ENCODE measurements at places on chromosomes 7 and 10. TPM values are rescaled to one million over a fixed set of nuclear protein-coding genes. Genes with fewer than 3 reads are reported as not detected.

The BAMBI gene
- 8.7 TPM for total RNA-seq

- no peaks in the 10 kb centered on the region for H3K27me3 ChIP-seq
- no peaks in the 10 kb centered on the region for H3K36me3 ChIP-seq
- H3K4me3 ChIP-seq: no peak overlapping the region
- H3K4me1 ChIP-seq: no peaks in the 10 kb centered on the region
- DNase-seq: no peak
These were observed 58.4 kb upstream of the SPOCK2 start for GRCh38 chr10:72146559-72147323.

DNA sequence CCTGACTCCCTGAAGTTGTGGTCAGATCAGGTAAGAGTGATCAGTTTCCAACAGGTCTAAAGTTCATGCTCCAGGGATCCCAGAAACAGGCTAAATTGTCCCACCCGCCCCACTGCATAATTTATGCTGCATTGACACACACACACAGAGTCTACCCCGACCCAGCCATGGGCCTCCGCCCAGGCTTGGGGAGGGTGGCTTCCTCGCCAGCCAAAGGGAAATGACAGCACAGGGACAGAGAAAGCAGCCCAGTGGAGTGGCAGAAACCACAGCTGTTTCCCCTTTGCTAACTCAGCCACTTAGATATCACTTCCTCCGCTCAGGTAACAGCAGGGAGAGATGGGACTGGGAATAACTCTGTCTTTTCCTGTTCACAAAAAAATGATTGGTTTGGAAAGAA is 9.4 kb downstream of the SH3PXD2A start:
- H3K4me3 ChIP-seq: no peak overlapping the region
- H3K36me3 ChIP-seq: no peaks in the 10 kb centered on the region
- H3K4me1 ChIP-seq: no peaks in the 10 kb centered on the region
- no peak for DNase-seq

DNA sequence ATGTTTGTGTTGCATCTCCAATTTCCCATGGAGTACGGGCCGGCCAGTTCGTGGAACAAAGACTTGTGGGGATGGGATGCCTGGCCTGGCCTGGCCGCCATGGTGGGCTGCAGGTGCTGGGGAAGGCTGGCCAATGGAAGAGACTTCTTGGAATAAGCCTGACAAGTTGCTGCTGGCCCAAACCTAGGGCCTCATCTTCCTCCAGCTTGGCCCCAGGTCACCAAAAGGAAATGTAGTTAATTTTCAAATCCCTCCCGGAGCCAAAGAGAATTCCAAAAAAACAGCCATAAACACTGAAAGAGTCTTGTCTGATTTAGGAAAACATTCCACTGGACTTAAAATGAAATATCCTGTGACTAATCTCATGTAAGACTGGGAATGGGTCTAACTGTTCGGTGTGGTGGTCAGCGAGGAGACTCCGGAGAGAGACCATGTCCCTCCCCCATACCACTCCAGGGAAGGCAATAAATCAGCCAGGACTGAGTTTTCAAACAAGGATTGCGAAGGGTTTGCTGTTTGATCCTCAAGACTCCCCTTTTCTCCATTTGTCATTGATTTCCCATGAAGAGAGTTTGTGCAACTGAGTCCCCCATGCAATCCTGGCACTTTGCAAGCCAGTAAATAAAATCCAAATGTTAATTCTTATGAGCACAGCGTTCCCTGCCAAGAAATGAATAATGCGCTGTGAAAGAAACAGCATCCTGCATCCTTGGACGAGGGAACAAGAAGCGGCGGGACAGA is 128.7 kb upstream of the HABP2 start:
- no peak overlapping the region for H3K4me3 ChIP-seq
- H3K36me3 ChIP-seq: no peaks in the 10 kb centered on the region
- H3K27me3 ChIP-seq: no peaks in the 10 kb centered on the region
- DNase-seq: no peak
- no peak overlapping the region for H3K27ac ChIP-seq

The PLCE1 gene
- total RNA-seq: 0.61 TPM

DNA sequence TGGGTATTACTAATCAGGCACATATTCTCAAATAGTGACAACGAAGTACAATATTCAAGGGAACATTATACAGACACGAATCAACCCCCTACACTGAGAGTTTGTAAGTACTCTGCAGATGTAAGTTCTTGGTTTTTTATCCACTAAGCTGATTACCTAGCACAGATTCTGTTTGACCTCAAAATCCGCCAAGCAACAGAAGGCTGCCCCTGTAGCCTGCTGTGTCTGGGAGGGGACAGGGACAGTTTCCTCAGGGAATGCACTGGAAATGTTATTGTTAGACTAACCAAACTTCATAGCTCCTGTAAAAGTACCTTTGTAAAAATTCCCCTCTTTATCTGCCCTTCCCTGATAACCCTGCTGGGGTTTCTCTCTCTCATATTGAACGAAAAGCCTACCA is 45.2 kb upstream of the ZRANB1 start:
- H3K27ac ChIP-seq: no peak overlapping the region
- DNase-seq: no peak
- H3K4me3 ChIP-seq: no peak overlapping the region
- H3K4me1 ChIP-seq: no peaks in the 10 kb centered on the region
- no peaks in the 10 kb centered on the region for H3K36me3 ChIP-seq

- no peak for DNase-seq
- H3K27ac ChIP-seq: no peak overlapping the region
- no peaks in the 10 kb centered on the region for H3K36me3 ChIP-seq
- H3K4me3 ChIP-seq: no peak overlapping the region
- no peaks in the 10 kb centered on the region for H3K4me1 ChIP-seq
These were observed 3.9 kb upstream of the GPRIN2 start for GRCh38 chr10:46560381-46560780.

- H3K4me1 ChIP-seq: no peaks in the 10 kb centered on the region
- no peaks in the 10 kb centered on the region for H3K36me3 ChIP-seq
- no peaks in the 10 kb centered on the region for H3K27me3 ChIP-seq
- DNase-seq: no peak
- H3K4me3 ChIP-seq: no peak overlapping the region
These were observed 5.9 kb upstream of the HDAC9 start for GRCh38 chr7:18489624-18490023.

The C10orf53 gene
- total RNA-seq: not detected

DNA sequence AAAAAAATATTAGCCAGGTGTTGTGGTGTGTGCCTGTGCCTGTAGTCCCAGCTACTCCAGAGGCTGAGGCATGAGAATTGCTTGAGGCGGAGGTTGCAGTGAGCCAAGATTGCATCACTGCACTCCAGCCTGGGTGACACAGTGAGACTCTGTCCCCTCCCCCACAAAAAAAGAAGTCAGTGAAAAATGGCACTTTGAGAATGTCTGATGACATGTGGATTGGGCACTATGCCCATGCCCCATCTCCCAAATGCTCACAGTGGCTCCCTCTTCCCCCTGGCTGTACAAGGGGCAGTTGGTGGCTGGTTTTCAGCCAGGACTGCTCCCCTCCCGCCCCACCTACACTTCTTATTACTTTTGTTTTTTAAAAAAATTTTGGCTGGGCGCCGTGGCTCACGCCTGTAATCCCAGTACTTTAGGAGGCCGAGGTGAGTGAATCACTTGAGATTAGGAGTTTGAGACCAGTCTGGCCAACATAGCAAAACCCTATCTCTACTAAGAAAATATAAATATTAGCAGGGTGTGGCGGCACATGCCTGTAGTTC is 26.1 kb downstream of the IL15RA start:
- no peak overlapping the region for H3K4me3 ChIP-seq
- peak overlapping the region; percentile 83 for H3K27ac ChIP-seq
- H3K4me1 ChIP-seq: peaks cover 11% of the 10 kb centered on the region
- DNase-seq: peak; percentile 39
- peaks cover 16% of the 10 kb centered on the region for H3K36me3 ChIP-seq
- no peaks in the 10 kb centered on the region for H3K27me3 ChIP-seq

DNA sequence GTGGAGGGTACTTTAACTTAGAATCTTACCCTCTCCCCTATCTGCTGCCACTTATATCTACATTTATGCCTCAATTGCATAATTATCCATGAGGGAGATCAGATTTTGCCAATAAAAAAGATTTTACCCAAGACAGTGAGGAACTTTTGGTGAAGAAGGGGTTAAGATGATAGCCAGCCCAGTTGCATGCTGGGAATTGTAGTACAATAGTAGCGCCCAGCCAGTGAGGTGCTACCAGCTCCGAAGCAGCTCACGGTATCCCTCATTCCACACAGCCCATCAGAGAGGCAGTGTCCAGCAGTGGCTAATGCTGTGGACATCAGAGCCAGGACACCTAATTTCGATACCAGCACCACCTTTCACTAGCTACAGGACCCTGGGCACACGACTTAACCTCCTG is 5.9 kb upstream of the LGI1 start:
- no peak overlapping the region for H3K27ac ChIP-seq
- H3K36me3 ChIP-seq: no peaks in the 10 kb centered on the region
- no peak overlapping the region for H3K4me3 ChIP-seq
- DNase-seq: no peak
- H3K4me1 ChIP-seq: no peaks in the 10 kb centered on the region

- no peaks in the 10 kb centered on the region for H3K27me3 ChIP-seq
- H3K4me3 ChIP-seq: no peak overlapping the region
- no peaks in the 10 kb centered on the region for H3K36me3 ChIP-seq
- no peaks in the 10 kb centered on the region for H3K4me1 ChIP-seq
- H3K27ac ChIP-seq: no peak overlapping the region
- no peak for DNase-seq
These were observed 98.9 kb downstream of the LRMDA start for GRCh38 chr10:75530299-75530698.

GRCh38 chr7:27635728-27636127 is 27.0 kb downstream of the HIBADH start:
- H3K36me3 ChIP-seq: no peaks in the 10 kb centered on the region
- H3K4me1 ChIP-seq: peaks cover 6% of the 10 kb centered on the region
- H3K27ac ChIP-seq: no peak overlapping the region
- H3K27me3 ChIP-seq: no peaks in the 10 kb centered on the region

DNA sequence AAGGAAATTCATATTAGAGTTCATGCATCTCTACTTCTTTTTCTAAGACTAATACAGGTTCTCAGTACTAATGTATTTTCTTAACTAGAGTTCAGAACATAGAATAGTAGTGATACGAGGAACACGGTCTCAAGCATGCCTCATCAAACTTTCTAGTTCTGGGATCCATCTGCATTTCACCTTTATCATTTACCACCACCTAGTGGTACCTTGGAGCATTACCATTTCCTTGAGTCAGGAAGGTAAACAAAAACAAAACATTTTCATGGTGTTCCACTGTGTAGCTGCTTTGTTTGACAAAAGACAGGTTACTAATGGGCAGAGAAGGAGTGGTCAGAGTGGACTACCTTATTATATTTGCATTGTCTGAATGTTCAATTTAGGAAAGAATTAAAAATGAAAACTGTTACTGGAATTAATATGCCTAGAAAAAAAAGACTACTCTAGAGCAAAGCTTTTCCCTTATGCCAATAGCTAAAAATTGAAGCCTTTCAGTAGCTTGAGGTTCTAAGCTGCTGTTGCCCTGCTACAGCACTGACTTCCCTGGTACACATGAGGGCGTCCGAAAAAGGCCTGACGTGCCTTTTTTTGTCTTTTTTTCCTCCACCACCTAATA is 44.5 kb downstream of the STARD3NL start:
- H3K4me3 ChIP-seq: no peak overlapping the region
- H3K27me3 ChIP-seq: no peaks in the 10 kb centered on the region
- no peak for DNase-seq
- no peak overlapping the region for H3K27ac ChIP-seq

GRCh38 chr7:25597946-25598345 is 369.7 kb upstream of the NPVF start:
- peak overlapping the region; percentile 68 for H3K27ac ChIP-seq
- no peaks in the 10 kb centered on the region for H3K27me3 ChIP-seq
- peaks cover 24% of the 10 kb centered on the region for H3K4me1 ChIP-seq
- no peaks in the 10 kb centered on the region for H3K36me3 ChIP-seq
- DNase-seq: peak; percentile 82

The WASHC2C gene
- 25.5 TPM for total RNA-seq

DNA sequence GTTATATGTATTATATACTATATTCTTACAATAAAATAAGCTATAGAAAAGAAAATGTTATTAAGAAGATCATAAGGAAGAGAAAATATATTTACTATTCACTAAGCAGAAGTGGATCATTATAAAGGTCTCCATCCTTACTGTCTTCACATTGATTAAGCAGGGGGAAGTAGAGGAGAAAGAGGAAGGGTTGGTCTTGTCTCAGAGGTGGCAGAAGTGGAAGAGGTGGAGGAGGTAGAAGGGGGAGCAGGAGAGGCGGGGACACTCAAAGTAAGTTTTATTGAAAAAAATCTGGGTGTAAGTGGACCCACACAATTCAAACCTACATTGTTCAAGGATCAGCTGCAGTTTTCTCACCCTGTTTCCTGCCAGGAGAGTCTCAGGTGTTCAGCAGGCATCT is 28.9 kb upstream of the ERCC6 start:
- no peak overlapping the region for H3K27ac ChIP-seq
- no peaks in the 10 kb centered on the region for H3K27me3 ChIP-seq
- H3K36me3 ChIP-seq: no peaks in the 10 kb centered on the region

DNA sequence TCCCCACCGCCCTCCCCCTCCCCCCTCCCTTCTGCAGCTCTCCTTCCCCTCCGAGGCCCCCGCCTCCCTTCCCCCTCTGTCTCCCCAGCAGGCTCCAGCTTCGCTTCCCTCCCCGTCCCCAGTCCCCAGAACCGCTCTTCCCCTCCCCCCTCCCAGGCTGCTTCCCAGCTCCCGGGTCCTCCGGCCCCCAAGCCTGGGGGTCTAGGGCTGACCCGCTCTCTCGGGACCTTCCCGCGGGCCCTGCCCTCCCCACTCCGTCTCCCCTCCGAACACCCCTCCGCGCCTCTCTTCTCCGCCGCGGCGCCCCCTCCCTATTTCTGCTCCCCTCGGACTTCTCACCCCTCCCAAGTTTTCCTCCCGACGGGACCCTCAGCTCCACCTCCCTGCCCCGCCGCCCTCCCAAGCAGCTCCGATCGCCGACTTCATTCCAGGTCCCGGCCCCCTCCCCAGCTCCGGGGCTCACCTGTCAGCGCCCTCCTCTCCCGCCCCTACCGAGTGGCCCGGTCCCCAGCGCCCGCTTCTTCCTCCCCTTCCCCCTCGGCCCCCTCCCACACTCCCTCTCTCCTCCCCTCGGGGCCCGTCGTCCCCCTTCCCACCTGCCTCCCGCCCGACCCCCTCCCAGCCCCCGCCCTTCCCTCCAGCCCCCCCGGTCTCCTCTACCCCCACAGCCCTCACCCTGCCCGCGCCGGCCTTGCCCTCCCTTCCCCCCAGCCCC is 990 bp downstream of the ZNF467 start:
- H3K27ac ChIP-seq: peak overlapping the region; percentile 66
- H3K36me3 ChIP-seq: no peaks in the 10 kb centered on the region
- DNase-seq: peak; percentile 64
- peak overlapping the region; percentile 55 for H3K4me3 ChIP-seq
- H3K4me1 ChIP-seq: peaks cover 5% of the 10 kb centered on the region

GRCh38 chr7:28758186-28758585 is 199.9 kb downstream of the TRIL start:
- no peak overlapping the region for H3K27ac ChIP-seq
- DNase-seq: no peak
- H3K4me3 ChIP-seq: no peak overlapping the region
- no peaks in the 10 kb centered on the region for H3K36me3 ChIP-seq

All from right lobe of liver (tissue), 6 donors.